Activated naive CD4-positive, alpha-beta T cell treated with anti-CD3 and anti-CD28 coated beads for 36 hours (primary cell): ENCODE measurements at places on chromosomes 5 and 9.

DNA sequence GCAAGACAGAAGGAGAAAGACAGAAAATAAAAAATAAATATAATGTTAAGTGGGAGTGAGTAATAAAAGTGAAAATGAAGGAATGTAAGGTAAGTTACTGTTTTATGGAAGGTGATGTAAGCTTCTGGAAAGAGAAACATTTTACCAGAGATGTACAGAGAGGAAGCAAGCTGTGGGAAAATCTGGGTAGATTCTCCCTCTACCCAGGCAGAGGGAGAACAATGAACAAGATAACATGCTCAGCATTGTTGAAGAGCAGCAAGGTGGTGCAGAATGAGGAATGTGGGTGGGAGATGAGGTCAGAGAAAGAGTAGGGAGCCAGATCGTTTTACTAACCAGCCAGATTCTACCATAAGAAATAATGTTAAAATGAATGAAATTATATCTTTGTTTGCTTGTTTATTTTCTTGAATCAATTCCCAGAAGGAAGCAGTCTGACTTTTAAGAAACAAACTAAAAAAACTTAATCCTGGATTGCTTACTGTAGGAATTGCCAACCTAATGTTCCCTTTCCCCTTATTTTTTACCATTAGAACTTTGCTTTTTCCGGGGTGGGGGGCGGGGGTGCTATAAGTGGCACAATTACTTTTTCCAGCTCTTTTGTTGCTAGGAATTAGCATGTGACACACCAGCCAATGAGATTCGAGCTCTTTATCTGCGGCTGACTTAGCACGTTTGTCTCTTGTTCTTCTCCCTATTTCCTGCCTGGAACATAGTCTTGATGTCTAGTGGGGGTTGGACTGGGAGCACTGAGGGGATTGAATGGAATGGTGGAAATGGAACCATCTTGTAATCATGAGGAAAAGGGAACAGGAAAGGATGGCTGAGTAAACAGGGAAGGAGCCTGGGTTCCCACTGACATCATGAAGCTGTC, 356.7 kb downstream of the TMEM167A start:
- no peaks in the 10 kb centered on the region for H3K27me3 ChIP-seq
- H3K36me3 ChIP-seq: no peaks in the 10 kb centered on the region
- H3K4me1 ChIP-seq: no peaks in the 10 kb centered on the region
- DNase-seq: no peak
- H3K27ac ChIP-seq: no peak overlapping the region
- no peak overlapping the region for H3K4me3 ChIP-seq

DNA sequence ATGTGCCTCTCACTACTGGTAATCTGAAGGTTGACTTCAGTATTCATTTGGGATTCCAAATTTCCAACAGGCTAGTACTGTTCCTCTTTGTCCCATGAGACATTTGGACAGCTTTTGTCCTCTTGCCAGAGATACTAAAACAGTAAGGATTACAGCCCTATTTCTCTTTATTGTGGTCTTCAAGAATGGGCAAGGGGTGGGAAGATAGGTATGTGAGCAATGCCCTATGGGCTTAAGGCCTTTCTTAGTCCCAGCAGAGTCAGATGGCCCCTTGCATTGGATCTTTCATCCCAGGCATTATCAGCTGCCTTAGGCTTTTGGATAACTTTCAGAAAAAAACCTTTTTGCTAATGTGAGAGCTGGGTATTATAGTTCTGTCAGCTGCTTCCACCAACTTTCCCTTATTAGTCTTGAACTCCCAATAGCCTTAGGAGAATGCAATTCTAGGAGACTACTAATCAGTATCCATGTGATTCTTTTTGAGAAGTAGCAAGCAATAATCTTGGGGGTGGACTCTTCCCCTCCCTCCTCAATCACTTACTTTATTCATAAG, 361.1 kb upstream of the NUDT12 start:
- H3K36me3 ChIP-seq: no peaks in the 10 kb centered on the region
- no peaks in the 10 kb centered on the region for H3K27me3 ChIP-seq

DNA sequence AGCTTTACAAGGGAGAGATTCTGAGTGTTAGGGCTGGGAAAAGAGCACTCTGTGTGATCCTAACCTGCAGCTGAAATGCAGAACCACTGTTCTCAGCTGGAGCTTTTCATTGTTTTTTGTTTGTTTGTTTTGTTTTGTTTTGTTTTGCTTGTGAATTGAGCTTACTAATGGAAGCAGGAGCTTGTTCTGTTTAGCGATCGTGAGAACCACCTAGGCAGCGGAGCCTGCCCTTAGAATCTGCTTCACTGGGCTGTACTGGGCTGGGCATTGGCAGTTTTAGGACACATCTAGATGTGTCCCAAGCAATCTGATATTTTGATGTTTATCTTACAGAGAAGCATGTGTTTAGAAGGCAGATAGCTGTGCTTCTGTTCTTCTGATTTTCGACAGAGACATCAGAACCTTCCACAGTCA, 14.3 kb downstream of the SYK start:
- peaks cover 17% of the 10 kb centered on the region for H3K4me1 ChIP-seq
- no peaks in the 10 kb centered on the region for H3K36me3 ChIP-seq
- H3K27ac ChIP-seq: no peak overlapping the region

DNA sequence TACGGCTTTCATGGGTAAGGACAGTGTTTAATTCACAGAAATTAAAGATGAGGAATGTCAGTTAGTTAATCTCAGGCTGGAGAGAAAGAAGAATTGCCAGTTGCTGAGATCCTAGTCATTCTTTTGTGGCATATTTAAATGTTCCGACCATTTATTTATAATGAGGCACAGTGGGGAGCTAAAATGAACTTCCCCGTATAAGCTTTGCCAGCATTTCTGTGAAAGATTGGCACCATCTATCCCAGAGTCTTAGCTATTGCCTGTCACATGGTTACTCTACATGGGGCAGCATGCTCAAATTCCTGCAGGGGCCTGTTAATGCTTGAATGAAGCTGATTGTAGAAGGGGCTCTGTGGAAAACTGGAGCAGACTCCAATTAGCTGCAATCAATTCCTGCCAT, 314.1 kb downstream of the PRELID2 start:
- no peaks in the 10 kb centered on the region for H3K4me1 ChIP-seq
- H3K27ac ChIP-seq: no peak overlapping the region
- DNase-seq: no peak
- no peaks in the 10 kb centered on the region for H3K27me3 ChIP-seq
- no peaks in the 10 kb centered on the region for H3K36me3 ChIP-seq

- peak; percentile 31 for DNase-seq
- H3K4me1 ChIP-seq: peaks cover 14% of the 10 kb centered on the region
- H3K27ac ChIP-seq: peak overlapping the region; percentile 52
- no peaks in the 10 kb centered on the region for H3K27me3 ChIP-seq
- H3K4me3 ChIP-seq: peak overlapping the region; percentile 3
These were observed 10.8 kb upstream of the CCDC69 start for GRCh38 chr5:151234476-151235238.

- peaks cover 11% of the 10 kb centered on the region for H3K27me3 ChIP-seq
- H3K27ac ChIP-seq: no peak overlapping the region
- no peaks in the 10 kb centered on the region for H3K4me1 ChIP-seq
- no peak for DNase-seq
- no peak overlapping the region for H3K4me3 ChIP-seq
These were observed 30.3 kb downstream of the SURF6 start for GRCh38 chr9:133305731-133306130.

GRCh38 chr5:136811551-136811950, 446.2 kb upstream of the TRPC7 start:
- DNase-seq: no peak
- no peak overlapping the region for H3K27ac ChIP-seq
- no peaks in the 10 kb centered on the region for H3K27me3 ChIP-seq
- H3K36me3 ChIP-seq: no peaks in the 10 kb centered on the region
- peaks cover 2% of the 10 kb centered on the region for H3K4me1 ChIP-seq
- no peak overlapping the region for H3K4me3 ChIP-seq

GRCh38 chr9:94729199-94729598, 2.7 kb downstream of the AOPEP start:
- H3K4me1 ChIP-seq: peaks cover 12% of the 10 kb centered on the region
- no peak overlapping the region for H3K4me3 ChIP-seq
- DNase-seq: no peak
- no peak overlapping the region for H3K27ac ChIP-seq
- H3K27me3 ChIP-seq: no peaks in the 10 kb centered on the region

GRCh38 chr5:9468060-9468388, 77.9 kb downstream of the SEMA5A start:
- no peaks in the 10 kb centered on the region for H3K36me3 ChIP-seq
- H3K27me3 ChIP-seq: no peaks in the 10 kb centered on the region
- H3K27ac ChIP-seq: no peak overlapping the region
- H3K4me3 ChIP-seq: no peak overlapping the region
- no peak for DNase-seq

DNA sequence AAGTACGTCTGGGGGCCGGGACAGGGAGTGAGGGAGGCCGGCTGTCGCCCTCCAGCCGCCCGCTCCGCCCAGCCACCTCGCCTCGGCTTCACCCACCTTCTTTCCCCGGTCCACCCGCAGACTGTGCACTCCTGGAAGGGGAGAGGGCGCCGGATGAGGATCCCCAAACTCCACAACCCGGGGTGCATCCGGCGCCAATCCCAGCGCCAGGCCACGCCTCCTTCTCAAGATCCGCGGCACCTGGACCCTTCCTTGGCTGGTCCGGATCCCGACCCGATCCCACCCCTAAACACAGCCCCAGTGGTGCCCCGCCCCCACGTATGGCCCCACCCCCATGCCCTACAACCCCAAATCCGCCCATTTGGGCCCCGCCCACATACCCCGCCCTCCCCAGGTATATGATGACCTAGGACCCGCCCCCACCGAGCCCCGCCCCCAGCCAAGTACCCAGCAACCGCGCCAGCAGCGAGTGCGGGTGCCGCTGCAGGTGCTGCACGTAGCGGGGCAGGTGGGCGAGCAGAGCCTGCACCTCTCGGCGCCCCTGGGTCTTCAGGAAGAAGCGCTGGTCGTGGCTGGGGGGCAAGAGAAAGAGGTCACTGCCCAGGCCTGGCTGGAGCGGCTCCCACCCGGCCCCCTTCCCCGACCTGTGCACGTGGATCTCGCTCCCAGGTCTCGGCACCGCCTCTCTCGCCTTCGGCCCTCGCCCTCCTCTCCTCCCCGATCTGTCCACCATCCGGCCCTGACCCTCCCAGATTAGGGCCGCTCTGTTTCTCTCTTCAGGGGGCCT, 3.2 kb downstream of the PIP5KL1 start:
- H3K27ac ChIP-seq: no peak overlapping the region
- peaks cover 20% of the 10 kb centered on the region for H3K4me1 ChIP-seq
- peak; percentile 85 for DNase-seq

DNA sequence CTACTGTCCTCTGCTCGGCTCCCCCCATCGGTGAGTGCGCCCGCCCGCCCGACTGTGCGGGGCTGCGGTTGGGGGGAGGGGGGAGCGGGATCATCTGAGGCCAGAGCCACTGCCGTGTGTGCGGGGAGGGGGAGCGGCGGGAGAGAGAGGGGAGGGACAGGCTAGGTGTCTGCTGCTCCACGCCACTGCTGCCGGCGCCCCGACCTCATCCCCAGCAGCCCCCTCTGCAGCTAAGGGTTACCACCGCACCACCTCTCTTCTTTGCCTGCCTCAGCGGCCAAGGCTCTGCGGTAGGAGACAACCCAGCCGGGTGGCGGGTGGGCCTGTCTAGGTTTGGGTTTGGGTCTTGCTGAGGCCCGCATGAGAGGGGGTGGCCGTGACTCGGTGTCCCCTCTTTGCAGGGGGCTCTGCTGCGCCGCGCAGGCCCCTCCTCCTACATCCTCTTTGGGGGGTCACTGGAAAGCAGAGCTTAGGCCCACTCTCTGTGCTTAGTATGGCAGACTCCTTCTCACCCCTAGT, 670 bp upstream of the PURA start:
- peak overlapping the region; percentile 91 for H3K4me3 ChIP-seq
- no peaks in the 10 kb centered on the region for H3K36me3 ChIP-seq
- DNase-seq: peak; percentile 38
- peak overlapping the region; percentile 90 for H3K27ac ChIP-seq
- no peaks in the 10 kb centered on the region for H3K27me3 ChIP-seq
- peaks cover 61% of the 10 kb centered on the region for H3K4me1 ChIP-seq

DNA sequence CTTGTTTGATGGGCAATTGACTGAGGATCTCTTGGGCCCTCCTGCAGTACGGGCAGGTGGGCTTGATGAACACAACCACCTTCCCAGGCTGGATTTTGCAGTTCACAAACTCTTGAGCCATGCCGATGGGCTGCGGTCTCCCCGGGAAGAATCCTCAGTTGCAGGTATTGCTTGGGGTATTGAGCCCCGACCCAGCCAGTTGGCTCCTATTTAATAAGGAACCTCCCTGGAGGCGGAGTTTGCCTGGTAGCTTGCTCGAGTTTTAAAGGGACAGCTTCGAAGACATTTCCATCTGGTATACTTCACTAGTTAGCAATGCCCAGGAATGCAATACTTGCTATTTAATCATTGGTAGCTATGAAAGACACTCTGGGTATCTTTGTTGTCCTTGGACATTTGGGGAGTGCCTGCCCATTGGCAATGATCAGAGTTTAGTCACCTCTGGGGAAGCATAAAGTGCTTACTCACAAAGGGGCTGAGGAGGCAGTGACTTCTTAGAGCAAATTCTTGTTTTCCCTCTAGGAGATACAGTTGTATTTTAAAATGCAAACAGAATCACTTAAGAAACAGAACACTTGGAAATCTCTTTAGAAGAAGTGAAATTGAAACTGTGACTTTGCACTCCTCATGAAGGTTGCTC, at the start of gene GLRX:
GLRX (minus strand) TSS at position 185 of the 640 bp plus-strand sequence; CDS start at position 121, 64 bp downstream.
- H3K27me3 ChIP-seq: no peaks in the 10 kb centered on the region
- H3K4me1 ChIP-seq: peaks cover 61% of the 10 kb centered on the region
- peak; percentile 64 for DNase-seq
- H3K4me3 ChIP-seq: peak within 1 kb of the TSS; percentile 96

GRCh38 chr5:146995878-146996277, 117.3 kb upstream of the PPP2R2B start:
- DNase-seq: no peak
- H3K27me3 ChIP-seq: no peaks in the 10 kb centered on the region
- H3K36me3 ChIP-seq: no peaks in the 10 kb centered on the region
- no peaks in the 10 kb centered on the region for H3K4me1 ChIP-seq
- no peak overlapping the region for H3K4me3 ChIP-seq

DNA sequence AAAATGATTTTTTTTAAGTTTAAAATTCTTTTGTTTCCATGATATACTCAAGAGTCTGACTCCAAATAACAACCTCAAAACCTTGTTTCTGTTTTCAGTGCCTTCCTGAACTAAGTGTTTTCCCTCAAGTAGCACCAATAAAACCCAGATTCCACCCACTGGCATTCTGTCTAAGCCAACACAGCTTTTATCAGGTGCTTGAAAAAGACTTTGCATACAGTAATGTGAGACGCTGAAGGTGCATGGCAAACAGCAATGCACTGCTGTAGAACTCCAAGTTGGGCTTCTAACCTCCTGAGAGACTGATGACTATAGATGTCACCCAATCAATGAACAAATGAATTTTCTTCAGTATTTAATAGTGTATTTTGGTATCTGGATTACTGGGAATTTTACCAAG, 95.7 kb downstream of the NFIB start:
- H3K36me3 ChIP-seq: no peaks in the 10 kb centered on the region
- H3K4me3 ChIP-seq: no peak overlapping the region
- H3K27ac ChIP-seq: no peak overlapping the region
- H3K4me1 ChIP-seq: no peaks in the 10 kb centered on the region

DNA sequence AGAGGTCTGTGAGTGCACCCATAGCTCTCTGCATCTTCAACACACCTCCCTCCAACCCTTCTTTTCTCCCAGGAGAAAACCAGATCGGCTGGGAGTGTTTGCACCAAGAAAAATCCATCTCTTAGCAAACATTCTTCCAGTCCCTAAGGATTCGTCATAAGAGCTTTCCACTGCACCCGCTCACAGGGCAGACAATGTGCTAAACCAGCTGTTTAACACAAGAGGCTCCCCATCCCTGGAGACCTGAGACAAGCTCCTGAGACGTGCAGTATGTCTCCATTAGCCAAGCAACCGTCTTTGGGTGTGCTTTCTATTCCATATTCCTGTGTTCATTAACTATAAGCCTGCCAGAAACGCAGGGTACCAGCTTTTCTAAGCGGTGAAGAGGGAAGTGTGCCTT, 93.6 kb upstream of the ZNF462 start:
- no peak for DNase-seq
- no peak overlapping the region for H3K4me3 ChIP-seq
- H3K27ac ChIP-seq: no peak overlapping the region
